ENCODE measurements at places on chromosomes 5 and 9.

- DNase-seq: no peak
These were observed 74.8 kb downstream of the RAB24 start for GRCh38 chr5:177228751-177229150.

GRCh38 chr9:138082918-138083636 is 205.5 kb downstream of the CACNA1B start:
- DNase-seq: no peak

DNA sequence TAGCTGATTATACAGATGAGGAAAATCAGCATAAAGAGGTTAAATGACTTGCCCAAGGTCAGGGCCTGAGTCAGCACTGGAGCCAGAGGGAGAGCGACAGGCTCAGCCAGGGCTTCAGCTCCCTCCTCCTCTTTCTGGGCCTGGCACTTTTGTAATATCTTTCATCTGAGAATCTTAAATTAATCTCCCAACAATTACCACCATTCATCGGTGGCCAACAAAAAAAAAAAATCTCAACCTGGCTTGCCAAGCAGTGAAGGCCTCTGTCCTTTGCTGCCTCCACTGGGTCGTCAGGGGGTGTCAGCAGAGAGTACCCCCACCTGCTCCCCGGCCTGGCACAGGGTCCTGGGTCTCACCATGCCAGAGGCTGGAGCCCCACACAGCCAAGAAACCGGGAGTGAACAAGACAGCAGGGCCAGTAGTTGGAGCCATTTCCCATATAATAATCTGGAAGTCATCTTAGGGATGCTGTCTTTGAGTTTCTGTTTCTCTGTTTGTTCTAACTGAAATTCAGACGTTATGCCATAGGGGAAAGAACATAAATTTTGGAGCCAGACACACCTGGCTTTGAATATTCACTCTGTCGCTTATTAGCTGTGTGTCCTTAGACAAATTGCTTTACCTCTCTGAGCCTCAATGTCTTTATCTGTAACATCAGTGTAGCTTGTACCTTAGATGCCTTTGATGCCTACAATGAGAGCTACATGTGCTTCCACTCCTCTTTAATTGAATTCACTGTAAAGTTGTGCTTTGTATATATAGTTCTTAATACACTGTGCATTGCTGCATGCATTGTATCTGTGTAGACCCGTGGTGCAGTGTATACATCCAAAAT is 299.9 kb upstream of the MSX2 start:
- no peak for DNase-seq

GRCh38 chr9:137778336-137778735 is 99.2 kb upstream of the CACNA1B start:
- DNase-seq: no peak

- no peak for DNase-seq
These were observed 1574.5 kb upstream of the WWC1 start for GRCh38 chr5:166716856-166717492.

DNA sequence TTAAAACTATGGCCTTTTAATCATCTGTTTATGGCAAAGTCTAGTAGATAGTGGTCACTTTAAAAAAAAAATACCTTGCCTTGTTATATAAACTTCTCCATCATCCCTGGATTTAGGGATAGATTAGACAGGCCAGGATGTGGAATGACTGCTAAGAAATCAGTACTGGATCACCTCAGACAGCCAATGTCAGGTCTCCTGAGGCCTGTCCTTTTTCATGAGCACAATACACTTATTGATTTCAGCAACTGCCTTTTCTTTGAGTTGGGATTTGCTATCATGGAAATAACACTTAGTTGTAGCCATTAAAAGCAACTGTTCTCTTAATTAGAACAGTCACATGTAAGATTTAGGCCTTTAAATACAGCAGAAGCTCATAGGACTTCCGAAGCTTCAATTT is 77.9 kb downstream of the NLN start:
- no peak for DNase-seq

- no peak for DNase-seq
These were observed 750.2 kb downstream of the IRX1 start for GRCh38 chr5:4345850-4346249.

DNA sequence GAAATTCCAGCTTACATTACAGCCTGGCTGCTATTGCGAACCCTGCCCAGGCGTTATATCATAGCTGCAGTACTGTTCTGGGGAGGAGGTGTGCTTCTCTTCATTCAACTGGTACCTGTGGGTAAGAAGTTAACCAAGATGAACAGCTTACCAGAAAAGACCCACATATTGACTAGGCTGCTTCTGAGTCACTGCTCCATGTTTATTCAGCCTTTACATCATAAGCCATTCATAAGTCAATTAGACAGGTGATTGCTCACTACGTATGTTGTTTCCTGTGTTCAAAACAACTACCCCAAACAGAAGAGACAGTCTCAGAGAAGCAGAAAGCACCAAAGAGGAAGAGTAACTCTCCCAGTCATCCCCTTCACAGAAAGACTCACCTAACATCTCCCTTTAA is 34.7 kb upstream of the SLC22A5 start:
- no peak for DNase-seq

DNA sequence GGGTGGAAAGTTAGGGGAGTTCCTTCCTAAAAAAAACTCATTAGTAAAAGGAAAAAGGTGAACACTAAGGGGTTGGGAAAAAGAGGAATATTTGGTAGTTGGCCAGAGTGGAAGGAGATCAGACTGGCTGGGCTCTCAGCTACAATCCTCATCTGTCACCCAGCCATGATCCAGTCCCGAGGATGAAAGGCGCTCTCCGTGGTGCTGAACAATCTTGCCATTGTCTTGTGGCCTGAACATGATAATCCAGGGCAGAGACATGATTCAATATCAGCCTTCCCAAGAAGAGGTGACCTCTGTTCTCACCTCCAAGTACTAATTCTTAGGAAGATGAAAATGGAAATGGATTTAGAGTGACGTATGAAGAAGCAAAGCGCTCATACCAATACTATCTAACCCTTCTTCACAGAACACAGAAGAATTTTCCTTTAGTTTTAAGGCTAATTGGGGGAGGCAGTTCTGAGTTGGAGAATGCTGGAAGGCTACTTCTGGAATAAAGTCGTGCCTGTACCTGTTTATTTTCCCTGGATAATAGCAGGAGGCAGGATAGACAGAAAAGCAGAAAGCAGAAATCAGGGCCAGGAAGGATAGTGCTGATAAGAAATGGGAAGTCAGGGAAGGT is 36.6 kb upstream of the MYORG start:
- DNase-seq: peak; percentile 54

Measured in suppressor macrophage (primary cell).